ENCODE measurements at places on chromosomes 2 and 18.

GRCh38 chr2:105518897-105519296, 120.0 kb upstream of the FHL2 start:
- H3K4me1 ChIP-seq, result no peaks in the 10 kb centered on the region
- no peak overlapping the region for H3K4me3 ChIP-seq
- peak; percentile 23 for DNase-seq
- H3K27ac ChIP-seq, result no peak overlapping the region

GRCh38 chr2:239157771-239158170, 243.0 kb downstream of the HDAC4 start:
- H3K27ac ChIP-seq, result no peak overlapping the region
- no peak overlapping the region for H3K4me3 ChIP-seq
- H3K27me3 ChIP-seq, result no peaks in the 10 kb centered on the region
- DNase-seq, result peak; percentile 54

DNA sequence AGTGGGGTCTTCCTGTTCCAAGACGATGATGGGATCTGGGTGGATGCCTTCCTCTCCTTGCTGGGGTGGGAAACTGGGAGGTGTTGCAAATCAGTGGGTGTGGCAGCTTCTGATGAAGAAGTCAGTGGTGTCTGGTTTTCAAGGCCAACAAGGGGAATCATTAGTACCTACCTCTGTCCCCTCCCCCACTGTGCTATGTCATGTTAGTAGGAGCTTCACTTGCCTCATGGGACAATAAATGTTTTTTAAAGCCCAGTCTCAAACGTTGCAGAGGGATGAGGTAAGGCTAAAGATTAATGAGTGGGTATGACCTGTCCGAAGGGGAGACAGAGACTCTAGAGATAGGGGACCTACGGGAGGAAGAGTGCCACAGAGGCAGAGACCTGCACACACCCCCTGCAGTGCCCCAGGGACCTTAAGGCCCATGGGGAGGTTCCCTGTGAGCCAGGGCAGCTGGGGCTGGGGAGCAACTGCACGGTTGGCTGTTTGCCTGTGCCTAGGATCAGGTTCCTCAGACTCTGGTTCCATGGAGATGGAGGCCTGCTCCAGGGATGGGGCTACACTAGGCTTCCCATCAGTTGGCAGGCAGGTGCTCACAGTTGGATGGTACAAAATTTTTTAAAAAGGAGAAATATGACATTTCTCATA, 37.8 kb upstream of the SLC1A4 start:
- no peaks in the 10 kb centered on the region for H3K4me1 ChIP-seq
- H3K36me3 ChIP-seq, result no peaks in the 10 kb centered on the region
- no peaks in the 10 kb centered on the region for H3K27me3 ChIP-seq
- no peak for DNase-seq
- no peak overlapping the region for H3K4me3 ChIP-seq

DNA sequence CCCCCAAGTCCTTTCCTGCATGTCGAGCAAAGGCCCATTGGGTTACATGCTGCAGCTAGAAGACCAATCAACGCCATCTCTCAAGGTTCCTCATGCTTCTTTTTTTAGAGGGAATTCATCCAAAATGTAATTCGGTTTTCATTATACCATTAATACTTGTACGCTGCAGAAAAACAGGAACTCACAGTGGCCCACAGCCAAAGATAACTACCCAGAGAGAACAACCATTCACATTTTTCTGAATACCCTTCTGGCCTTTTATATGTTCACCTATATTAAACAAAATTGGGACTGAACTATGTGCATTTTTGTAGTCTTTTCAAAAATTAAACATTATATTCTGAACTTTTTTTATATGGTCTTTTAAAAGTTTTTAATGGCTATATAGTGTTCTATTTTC, 25.8 kb downstream of the FARP2 start:
- no peaks in the 10 kb centered on the region for H3K27me3 ChIP-seq
- no peaks in the 10 kb centered on the region for H3K36me3 ChIP-seq
- no peak for DNase-seq
- H3K27ac ChIP-seq, result no peak overlapping the region
- no peak overlapping the region for H3K4me3 ChIP-seq

DNA sequence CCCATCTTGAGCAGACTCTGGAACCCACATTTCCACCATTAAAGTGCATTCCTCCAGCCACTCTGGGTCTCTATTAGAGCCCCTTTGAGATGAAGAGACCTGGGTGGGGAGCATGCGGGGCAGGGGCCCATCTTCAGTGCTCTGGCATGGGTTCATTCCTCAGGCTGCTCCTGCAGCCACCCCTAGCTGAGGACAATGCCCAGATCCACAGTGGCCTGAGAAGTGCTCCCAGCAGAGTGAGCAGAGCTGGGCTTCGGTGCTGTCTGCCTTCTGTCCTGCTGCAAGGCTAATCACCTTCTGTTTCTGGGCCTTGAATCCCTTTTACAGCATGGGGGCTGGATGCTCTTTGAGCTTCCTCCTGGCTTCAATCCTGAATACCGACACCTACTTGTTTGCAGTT, 169.8 kb downstream of the TRIM43 start:
- DNase-seq, result no peak
- H3K36me3 ChIP-seq, result no peaks in the 10 kb centered on the region
- H3K27me3 ChIP-seq, result no peaks in the 10 kb centered on the region
- no peaks in the 10 kb centered on the region for H3K4me1 ChIP-seq
- H3K27ac ChIP-seq, result no peak overlapping the region
